Muscle of arm (tissue), 14 donors: ENCODE measurements at places on chromosomes 16 and 17.

- DNase-seq: no peak
Observed at GRCh38 chr17:53472586-53472985, 350.1 kb upstream of the KIF2B start.

GRCh38 chr16:88195911-88196465 is 186.8 kb upstream of the ZNF469 start:
- no peak for DNase-seq

DNA sequence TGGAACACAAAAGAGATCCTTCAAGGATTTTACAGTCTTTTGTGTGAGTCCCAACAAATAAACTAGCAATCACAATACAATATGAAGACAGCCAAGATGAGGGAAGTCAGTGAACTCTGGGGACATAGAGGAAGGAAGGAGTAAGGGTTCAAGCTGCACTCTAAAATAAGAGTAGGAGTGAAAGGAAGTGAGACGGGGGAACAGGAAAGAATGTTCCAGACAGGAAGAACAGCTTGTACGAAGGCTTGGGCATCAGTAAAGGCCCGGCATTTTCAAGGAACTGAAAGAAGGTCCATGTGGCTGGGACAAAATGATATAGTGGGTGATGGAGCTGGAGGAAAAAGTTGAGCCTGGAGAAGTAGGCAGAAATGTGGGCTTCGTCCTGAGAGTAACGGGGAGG is 4.5 kb downstream of the CCL17 start:
- no peak for DNase-seq

DNA sequence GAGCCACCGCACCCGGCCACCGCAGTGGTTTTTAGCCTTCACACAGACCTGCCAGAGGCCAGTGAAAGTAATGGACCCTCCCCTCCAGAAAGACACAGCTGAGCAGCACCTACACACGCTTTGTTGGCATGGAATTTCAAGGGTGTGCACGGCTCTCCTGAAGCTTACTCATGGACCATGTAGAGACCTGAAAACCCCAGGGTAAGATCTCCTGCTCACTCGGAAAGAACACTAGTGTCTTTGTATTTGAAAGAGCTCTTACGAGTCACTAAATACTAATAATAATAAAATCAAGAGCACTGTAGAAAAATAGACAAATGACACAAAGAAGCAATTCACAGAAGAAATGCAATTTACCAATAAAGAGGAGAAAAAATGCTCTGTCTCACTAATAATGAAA is 20.0 kb downstream of the SLC43A2 start:
- no peak for DNase-seq

GRCh38 chr17:33200587-33200986 is 92.5 kb downstream of the ASIC2 start:
- no peak for DNase-seq

DNA sequence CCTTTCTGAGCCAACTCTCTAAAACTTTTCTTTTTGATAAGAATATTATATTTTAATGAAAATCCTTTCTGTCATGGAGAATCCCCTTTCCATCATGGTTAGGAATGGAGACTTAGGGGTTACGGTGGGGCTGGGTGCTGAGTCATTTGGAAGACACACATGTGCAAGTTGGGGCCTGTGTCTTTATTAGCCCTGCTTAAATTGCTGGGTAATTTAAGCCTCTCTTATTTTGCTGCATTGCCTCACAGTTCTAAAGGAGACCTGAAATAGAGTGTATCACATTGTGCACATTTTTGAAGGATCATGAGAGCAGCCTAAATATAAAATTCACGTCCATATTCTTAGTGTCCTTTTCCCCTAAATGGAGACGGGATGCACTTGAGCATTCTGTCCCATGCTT is 61.8 kb upstream of the RBFOX1 start:
- DNase-seq: no peak

- no peak for DNase-seq
Observed at GRCh38 chr16:57634171-57634570, 5.7 kb downstream of the ADGRG1 start.

DNA sequence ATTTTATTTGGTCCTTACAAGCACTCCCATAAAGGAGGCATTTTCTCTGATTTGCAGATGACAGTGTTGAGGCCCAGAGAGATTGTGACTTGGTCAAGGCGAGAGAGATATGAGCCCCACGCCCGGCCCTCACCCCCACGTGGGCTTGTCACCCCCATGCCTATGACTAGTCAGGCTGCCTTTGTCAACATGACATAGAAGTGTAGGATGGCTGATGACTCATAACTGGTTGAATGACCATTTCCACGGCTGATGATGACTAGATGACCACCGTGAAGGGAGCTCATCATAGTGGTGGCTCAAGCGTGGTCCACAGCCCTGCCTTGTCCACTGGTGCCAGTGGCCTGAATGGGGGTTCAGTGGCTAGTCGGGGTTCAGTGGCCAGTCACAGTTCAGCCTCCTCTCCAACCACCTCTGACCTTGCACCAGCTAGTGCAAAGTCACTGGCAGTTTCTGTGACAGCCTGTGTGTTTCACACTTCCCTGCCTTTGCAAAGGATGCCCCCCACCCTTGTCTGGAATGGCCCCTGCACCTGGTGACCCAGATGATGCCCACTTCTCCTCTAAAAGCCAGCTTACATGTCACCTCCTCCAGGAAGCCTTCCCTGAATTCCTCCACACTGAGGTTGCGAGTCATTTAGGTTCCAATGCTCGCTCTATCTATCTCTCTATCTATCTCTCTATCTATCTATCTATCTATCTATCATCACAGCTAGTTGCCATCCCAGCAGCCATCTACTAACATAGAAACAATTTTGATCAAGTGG is 3.8 kb upstream of the WSCD1 start:
- no peak for DNase-seq

GRCh38 chr16:73037845-73038570 is 9.9 kb downstream of the ZFHX3 start:
- no peak for DNase-seq

- DNase-seq: no peak
Observed at GRCh38 chr16:12229759-12230594, 253.4 kb downstream of the SNX29 start.

- DNase-seq: peak; percentile 86
Observed at GRCh38 chr17:8152112-8152775, at the start of gene PER1. Gene PER1 (minus strand): TSS chr17:8152404. CDS start chr17:8150706, 1,698 bp downstream.
